ENCODE measurements at places on chromosomes 3 and 15.

- no peak for DNase-seq
Observed at GRCh38 chr3:54121414-54122323, 683 bp upstream of the CACNA2D3 start.

- no peak for DNase-seq
Observed at GRCh38 chr3:194100856-194101390, 35.0 kb upstream of the HES1 start.

DNA sequence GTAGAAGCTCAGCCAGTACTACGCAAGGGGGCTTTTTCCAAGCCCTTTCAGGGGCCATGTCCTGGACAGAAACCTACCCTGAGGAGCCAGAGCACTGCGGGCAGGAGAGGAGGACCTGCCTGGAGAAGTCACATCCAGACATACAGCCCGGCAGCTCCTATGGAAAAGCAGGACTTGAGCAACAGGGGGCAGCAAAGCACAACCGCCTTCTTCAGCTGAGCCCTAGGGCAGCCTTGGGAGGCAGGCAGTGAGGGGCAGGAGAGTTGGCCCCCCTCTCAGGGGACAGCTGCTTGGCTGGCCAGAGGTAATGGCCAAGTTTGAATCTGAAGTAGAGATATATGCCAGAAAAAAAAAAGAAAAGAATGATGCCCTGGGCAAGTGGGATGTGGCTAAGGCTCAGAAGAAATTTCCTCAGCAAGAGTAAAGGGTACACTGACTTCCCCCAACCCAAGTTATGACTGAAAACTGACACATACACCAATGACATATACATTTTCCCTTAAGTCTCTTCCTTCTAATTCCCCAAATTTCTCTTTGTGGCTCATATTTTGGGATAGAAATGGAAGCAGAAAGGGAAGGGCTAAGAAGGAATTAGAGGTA lies 56.9 kb downstream of the CYP19A1 start:
- peak; percentile 19 for DNase-seq

DNA sequence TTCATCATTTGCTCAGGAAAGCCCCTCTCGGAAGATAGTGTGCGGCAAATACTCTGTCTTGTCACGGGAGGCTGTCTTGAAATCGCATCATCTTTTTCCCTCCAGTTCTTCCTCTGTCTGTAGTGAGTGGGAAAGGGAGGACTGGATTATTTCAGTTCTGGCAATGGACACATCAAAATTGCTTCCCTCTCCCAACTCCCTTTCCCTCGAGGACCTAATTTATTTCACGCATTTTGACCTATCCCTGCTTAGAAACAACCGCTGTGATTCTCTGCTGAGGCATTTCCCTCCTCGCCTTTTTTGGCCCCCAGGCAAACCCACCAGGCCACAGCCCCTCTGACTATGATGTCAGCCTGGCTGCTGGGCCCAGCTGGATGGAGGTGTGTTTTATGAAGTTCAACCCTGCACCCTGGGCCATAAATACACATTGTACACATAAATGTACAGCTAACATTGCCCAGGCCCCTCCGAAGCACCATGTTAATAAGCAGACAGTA lies 138.7 kb upstream of the LRTM1 start:
- no peak for DNase-seq

- DNase-seq, result no peak
Observed at GRCh38 chr3:195207731-195208130, 63.2 kb downstream of the XXYLT1 start.

Measured in non-pigmented ciliary epithelial cell (primary cell).